ENCODE measurements at places on chromosomes 1 and 21.

DNA sequence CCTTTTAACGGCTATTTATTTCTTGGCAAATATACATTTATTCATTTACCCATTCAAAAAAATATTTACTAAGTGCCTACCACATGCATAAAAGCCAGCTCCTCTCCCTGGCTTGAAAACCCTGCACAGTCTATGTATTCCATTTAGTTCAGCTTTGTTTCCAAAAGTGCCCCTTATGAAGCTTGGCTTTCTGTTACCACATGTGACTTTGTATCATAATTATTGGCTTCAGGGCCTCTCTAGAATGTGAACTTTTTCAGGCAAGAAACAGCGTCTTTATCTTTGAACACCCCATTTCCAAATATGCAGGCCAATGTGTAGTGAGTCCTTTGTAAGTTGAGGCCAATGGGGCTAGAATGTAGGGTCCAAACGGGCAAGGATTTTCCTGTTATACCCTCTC lies 69.4 kb downstream of the CACHD1 start:
- DNase-seq: no peak

DNA sequence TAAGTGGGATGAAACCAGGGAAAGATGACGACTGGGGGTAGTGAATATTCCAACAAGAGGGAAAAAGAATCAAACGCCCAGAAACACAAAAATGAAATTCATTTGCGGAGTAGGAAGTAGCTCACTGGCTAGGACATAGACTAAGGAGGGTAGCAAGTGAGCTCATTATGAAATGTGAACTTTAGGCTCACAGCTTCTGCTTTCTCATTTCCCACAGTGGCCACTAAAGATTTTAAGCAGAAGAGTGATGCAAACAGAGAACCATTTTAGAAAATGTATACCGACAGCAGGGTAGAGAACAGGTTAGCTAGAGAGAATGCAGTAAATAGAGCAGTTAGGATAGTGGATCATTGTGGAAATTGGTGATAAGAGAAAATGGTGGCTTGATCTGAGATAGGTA lies 3.5 kb downstream of the CD48 start:
- DNase-seq: no peak

DNA sequence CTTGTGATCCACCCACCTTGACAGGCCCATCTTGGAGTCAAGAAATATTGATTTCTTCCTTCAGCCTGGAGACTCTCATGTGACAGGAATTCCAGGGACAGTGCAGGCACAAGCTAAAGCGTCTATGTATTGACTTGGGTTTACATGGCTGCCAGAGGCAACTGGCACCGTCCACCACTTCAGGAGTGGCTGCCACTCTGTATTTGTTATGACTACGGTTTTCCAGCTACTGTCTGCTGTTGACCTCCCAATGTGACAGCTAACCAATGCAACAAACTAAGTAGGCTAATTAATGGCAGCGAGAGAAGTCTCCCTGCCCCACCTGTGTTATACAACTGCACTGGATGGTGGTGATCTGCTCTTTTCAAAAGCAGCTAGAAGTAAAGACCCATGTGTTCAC lies 56.9 kb downstream of the CD58 start:
- no peak for DNase-seq

DNA sequence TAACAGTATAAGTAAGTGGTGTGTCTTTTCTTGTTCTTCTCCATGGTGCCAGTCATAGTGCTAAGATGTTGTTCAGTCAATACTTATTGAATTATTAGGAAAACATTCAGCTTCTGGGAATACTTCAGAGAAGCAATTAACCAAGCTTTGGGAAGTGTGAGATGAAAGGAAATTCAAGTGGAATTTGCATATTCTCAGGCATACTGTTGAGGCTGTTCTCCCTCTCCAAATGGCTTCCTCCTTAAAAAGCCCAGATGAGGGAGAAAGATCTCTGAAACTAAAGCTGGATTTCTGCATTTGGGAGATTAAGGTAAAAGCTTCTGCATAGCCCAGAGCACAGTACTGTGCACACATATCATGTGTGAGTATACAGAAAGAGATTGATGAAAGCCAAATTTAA lies 73.4 kb downstream of the MACF1 start:
- no peak for DNase-seq

GRCh38 chr1:26537951-26538352 lies 8.4 kb downstream of the RPS6KA1 start:
- DNase-seq: no peak

DNA sequence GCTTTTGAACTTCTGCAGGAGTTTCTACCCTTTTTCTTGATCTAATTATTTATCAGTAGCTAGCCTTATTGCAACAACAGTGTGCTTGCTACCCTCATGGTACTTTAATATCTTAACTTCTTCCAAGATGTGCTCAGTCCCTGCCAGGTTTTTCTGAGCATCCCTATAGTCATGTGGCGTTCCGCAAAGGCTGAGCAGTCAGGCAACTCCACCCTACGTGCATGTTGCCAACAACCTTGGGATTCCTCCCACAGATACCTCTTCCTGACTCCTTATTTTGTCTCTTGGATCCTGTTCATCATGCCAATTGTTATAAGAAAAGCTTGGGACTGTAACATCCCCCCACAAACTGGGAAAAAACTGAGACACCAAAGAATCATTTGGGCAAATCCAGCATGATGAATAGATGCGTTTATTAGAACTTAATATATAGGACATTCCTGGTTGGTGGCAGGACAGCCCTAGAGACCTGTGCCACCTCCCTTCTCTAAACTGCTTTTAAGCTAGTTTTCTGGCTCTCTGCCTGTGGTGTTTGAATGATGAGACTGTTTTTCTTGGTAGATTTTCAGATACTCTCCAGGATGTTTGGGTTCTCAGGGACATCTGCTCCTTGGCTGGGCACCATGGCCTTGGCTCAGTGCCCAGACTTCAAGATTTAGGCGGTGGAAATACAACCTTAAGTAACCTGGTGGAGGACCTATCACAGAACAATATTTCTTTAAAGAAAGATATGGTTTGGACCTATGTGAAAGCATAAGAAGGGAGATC lies 27.1 kb upstream of the KCTD3 start:
- DNase-seq: no peak

DNA sequence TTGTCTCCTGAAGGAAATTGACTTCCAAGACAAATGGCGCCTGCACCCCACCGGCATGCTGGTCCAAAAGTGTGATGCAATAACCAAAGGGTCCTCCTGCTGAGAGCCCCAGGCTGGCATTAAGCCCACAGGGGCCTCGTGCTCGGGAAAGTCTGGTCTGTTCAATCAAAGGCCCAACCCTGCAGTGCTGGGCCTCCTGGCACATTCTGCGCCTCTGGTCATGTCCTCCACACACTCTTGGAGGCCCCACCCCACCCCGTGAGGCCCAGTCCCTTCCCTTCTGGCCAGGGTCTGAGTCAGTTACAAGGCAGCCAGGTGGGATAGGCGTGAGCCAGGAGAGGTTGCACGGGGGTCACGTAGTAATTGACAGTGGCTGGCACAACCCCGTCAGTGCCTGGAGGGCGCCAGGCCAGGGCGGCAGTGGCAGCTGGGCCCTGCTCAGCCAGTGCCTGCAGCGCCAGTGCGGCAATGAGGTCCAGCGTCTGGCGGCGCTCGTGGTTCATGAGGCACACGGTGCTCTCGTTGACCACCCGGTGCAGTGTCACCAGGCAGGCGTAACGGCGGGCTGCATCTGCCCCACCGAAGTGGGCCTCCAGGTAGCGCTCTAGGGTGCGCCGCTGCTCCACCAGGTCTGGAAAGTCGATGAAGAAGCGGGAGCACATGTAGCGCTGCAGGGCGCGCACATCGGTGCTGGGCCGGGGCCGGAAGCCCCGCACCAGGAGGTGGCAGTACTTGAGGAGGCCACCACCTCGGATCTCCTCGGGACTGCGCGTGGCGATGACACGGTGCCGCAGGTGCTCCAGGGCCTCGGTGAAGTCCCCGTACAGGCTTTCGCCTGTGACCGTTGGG lies 6.8 kb downstream of the TENT5B start:
- no peak for DNase-seq

DNA sequence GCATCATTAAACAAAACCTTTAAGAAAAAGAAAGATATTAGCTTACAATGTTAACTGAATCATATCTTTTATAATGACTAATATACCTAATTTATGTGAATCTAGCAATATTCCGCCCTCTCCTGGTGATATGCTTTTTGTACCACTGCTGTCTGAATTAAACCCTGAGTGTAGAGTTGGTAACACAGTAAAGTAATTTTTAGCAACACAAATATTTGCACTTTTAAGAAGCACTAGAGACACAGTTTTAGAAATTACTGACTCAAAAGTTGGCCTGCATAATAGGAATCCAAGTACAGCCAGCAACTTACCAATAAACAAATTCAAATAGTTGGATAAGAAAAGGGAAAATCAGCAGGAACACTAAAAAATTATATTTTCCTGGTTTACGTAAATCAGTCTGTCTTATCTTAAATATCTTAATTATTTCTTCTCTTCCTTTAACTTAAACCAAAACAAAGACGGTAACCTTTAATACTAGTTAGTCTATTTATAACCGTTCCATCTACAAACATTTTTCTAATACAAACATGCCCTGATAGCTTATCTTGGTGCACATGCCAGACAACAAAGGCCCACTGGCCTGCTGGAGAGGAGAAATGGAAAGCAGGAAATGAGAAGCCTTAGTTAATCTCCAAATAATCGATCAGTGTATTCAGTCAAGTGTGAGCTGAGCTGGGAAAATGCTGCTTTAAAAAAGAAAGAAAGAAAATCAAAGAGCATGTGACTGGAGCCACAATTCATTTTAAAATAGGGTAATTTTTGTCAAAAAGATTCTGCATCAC lies 246.0 kb downstream of the RERE start:
- no peak for DNase-seq

GRCh38 chr1:116569381-116569670 lies 1.5 kb downstream of the CD58 start:
- no peak for DNase-seq

DNA sequence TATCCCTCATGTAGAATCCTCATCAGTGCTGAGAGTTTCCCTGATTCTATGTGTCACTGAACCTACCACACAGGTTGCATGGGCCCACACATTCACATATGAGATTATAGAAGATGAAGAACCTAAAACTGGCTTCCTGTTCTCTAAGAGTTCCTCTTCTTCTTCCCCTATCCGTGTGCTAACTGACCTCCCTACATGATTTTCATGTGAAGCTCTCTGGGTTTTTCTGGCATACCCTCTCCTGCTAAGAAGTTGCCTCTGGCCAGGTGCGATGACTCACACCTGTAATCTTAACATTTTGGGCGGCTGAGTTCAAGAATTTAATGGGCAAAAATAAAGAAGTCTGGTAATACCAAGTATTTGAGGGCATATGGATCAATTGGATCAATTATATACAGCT lies 5.5 kb upstream of the CD244 start:
- DNase-seq: no peak

- no peak for DNase-seq
Observed at GRCh38 chr1:52531249-52531872, 21.5 kb downstream of the TUT4 start.

- no peak for DNase-seq
Observed at GRCh38 chr1:160315359-160315758, 27.7 kb downstream of the COPA start.

GRCh38 chr1:241639623-241640148 lies 483 bp downstream of the CHML start:
- DNase-seq: no peak

DNA sequence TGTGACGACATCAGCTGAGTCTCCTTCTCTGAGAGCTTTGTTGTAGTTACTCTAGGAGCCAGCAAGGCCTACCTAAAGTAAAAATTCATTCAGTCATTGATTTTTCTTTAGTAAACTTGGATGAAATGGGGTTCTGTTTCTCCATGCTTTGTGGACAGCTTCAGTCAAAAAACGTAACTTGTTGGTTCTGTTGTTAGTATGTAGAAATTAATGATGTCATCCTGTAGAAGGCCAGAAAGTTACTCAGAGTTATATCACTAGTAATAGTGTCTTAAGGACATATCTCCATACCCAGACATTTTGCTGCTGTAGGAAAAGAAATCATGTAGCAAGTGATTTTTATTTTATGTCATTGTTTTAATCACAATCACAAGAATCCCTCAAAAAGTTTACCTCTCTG lies 43.0 kb downstream of the KDM1A start:
- DNase-seq: no peak

GRCh38 chr1:62613890-62614289 lies 16.6 kb downstream of the ANGPTL3 start:
- peak; percentile 8 for DNase-seq

GRCh38 chr1:9181176-9181906 lies 52.4 kb upstream of the GPR157 start:
- no peak for DNase-seq

- peak; percentile 15 for DNase-seq
Observed at GRCh38 chr1:229027622-229028182, 243.2 kb upstream of the RAB4A start.

DNA sequence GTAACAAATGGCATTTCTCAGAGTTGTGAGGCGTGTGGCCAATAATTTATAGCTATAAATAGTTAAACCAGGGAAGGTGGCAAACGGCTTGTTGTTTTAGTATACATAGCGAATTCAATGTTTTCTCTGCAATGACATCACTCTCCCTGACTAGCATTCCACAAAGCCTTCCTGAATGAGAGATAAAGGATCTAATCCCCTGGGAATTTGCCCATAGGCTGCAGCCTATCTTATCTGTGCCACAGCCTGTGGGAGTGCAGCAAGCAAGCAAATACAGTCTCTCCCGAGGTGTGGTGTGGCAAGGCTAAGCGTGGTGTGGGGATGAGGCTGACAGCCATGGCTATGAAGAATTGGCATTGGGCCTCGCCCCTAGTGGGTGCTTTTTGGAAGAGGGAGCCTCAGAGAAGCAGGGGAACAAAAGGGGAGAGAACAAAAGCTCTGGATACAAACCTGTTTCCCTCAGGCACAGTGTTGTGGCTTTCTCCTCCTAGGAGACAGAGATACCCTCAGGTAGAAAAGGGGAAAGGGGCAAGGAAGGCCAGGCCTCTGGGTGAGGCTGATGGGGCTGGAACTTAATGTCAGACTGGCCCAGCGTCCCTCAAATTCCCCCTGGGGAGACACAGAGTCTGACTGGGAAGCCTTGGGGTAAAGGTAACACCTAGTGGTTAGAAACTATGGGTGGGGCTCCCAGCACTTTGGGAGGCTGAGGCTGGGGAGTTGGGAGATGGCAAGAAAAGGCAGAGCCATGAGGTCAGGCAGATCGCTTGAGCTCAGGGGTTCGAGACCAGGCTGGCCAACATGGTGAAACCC lies 8.9 kb downstream of the TAGLN2 start:
- DNase-seq: peak; percentile 63

DNA sequence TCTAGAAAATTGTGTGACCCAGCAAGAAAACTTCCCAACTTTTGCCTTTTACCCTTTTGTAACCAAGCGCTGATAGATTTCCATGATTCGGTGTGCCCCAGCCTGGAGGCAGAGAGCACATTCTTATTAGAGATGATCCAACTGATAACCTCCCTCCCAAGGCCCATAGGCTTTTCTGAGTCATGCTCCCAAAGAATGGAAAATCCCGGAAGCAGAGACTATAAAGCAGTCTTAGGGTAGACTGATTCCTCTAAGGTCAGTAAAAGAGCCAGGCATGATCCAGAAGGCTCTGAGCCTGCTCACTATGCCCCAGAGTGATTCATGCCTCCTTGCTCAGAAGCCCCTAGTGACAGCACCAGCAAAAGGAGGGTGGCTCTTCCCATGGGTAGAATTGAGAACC lies 4.3 kb downstream of the CAMK1G start:
- no peak for DNase-seq

Measured in non-pigmented ciliary epithelial cell (primary cell).